ENCODE measurements at places on chromosomes 1 and 21.
A peak's percentile ranks its signal among the peaks of the same experiment; 100 is the strongest.

DNA sequence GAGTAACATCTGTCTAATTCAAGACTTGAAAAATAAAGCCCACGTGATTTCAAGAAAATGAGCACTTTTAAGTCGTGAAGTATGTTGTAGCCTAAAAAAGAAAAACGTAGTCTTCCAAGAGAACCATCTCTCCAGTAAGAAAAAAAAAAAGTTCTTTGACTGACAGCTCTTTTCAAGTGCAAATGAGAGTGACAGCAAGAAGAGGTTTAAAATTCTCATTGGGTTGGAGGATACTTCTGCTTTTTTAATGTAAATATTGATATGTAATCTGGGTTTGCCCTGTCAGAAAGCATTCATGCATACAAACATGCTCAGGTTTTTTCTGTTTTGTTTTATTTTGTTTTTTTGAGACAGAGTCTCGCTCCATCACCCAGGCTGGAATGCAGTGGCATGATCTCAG, 32.3 kb upstream of the PRDM2 start:
- DNase-seq = no peak

DNA sequence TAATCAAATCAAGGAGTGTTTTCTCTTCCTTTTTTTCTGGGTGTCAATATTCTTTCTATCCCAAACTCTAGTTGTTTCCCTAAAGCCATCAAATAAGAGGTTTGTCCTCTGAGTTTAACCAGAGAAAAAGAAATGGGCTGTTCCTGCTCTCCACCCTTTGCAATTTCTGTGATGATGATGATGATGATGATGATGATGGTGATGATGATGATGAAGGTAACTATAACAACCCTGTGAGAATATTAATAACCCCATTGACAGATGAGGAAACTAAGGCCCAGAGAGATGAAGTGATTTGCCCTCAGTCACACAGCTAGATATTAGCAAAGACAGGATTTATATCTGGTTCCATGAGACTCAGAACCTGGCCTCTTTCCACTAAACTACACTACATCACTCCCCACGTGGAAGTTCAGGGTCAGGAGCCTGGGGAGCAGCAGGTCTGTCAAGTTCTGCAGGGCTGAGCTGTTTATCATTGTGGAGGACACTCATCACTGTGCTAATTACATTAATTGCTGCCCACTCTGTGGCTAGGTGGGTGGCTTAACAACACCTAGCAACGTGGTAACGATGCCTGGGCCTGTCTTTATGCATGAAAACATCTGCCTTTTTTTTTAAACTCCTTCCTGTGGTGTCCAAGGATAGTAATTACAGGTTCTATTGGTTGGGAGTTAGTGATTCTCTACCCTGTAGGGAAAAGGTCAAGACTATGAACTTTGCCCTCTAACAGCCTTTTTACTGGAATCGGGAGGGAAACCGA, 19.0 kb upstream of the JUN start:
- DNase-seq = no peak

- DNase-seq = no peak
Measured at GRCh38 chr1:31414980-31415370, 2.0 kb downstream of the SERINC2 start.

DNA sequence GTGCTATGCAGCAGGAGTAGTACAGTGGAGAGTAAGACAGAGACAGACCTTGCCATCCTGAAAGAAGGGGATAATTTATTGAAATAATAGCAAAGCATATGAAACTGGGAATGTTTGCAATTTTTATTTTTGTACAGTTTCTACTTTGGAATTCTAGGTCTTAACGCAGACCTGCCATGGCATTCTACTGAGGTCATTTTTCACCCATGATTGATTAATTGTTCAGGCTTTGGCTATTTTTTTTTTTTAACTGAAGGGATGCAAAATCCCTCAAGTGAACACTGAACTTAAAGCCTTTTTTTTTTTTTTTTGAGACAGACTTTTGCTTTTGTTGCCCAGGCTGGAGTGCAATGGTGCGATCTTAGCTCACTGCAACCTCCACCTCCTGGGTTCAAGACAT, 27.1 kb downstream of the MTF2 start:
- no peak for DNase-seq

GRCh38 chr1:63718541-63718970, 55.3 kb upstream of the ROR1 start:
- DNase-seq = no peak

- peak; percentile 86 for DNase-seq
Measured at GRCh38 chr1:26555550-26555981, 26.0 kb downstream of the RPS6KA1 start.

DNA sequence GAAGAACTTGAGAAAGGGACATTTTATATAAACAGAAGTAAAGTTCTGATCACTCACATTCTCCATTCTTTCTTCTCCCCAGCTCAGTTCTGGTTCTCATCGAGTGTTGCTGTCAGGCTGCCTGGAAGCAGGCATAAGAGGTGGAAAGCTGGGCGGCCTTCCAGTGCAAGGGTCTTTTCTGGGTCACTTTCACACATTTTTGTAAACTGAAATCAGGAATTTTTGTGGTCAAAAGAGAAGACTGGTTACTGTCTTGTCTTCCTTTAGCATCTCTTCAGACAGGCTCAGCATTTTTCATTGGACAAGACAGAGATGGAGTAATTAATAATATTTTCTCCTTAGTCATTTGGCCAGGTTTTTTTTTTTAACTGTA, 93.7 kb downstream of the CTH start:
- no peak for DNase-seq

DNA sequence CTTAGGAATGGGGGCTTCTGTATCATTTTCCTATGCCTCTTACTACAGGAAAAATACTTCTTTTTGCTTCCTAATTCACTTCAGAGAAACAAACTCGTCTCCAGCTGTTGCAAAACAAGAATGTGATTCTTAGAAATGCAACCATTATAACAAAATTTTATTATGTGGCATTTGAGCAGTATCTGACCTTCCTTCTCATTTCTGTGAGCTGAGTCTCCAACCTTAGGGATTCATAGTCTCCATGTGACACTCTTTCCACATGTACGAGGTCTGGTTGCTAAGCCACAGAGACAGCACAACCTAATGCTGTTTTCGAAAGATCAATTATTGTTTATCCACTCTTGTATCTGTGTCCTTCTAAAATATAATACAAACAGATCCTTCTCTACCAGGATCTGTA, 75.3 kb upstream of the RGS4 start:
- no peak for DNase-seq

DNA sequence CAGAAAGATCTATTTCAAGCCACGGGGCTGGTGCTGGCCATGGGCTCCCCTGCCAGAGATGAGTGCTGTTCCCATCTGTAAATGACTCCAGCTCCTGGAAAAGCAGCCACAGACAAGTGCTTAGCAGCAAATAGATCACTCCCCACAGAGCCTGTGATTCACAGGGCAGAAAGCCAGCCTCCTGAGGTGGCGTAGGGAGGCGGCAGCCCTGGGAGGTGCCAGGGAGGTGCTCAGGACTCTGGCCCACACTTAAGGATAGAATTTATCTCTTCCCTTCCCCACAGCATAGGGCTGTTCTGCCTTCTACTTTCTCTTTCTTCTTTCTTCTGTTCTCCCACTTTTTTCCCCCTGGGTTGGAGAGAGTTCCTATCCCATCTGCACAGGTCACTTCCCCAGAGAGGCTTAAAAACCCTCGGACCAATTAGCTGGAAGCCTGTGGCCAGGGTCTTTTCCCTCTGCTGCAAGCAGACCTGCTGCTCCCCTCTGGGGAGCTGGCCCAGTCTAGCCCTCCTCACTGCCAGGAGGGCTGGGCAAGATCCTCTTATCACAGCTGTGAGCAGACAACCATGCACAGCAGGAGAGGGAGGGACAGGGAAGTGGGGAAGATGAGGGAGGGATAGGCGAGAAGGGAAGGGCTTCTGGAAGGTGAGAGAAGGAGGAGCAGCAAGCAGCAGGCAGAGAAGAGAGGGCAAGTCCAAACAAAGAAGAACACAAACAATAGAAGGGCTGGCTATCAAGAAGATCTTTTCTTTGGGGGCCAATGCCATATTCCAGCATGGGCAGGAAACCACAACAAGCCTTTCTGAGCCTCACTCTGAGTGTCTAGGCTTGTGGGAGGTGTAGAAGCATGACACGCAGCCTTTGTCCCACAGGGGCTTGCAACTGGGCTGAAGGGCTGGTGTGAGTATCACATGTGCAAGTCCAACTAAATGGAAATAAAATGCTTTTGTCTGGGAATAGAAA, 41.0 kb downstream of the KCND3 start:
- no peak for DNase-seq

DNA sequence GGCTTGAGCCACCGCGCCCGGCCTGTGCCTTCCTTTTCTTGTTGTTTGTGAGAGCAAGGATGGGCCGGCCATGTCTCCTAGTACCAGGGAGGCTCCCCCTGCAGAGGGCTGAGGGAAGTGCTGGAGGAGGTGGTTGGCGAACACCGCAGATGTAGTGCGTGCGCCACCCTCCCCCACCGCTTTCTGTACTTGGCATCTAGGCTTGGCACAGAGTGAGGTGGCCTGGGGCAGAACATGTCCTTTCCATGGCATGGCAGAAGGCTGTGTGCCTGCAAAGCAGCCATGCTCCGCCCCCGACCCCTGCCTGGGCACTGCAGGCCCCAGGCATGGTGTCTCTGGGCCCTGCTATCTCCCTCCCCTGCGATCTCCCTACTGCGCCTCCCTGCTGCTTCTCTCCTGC, 30.7 kb downstream of the ALPL start:
- DNase-seq = no peak

GRCh38 chr1:162671664-162672410, 39.6 kb downstream of the DDR2 start:
- DNase-seq = no peak

DNA sequence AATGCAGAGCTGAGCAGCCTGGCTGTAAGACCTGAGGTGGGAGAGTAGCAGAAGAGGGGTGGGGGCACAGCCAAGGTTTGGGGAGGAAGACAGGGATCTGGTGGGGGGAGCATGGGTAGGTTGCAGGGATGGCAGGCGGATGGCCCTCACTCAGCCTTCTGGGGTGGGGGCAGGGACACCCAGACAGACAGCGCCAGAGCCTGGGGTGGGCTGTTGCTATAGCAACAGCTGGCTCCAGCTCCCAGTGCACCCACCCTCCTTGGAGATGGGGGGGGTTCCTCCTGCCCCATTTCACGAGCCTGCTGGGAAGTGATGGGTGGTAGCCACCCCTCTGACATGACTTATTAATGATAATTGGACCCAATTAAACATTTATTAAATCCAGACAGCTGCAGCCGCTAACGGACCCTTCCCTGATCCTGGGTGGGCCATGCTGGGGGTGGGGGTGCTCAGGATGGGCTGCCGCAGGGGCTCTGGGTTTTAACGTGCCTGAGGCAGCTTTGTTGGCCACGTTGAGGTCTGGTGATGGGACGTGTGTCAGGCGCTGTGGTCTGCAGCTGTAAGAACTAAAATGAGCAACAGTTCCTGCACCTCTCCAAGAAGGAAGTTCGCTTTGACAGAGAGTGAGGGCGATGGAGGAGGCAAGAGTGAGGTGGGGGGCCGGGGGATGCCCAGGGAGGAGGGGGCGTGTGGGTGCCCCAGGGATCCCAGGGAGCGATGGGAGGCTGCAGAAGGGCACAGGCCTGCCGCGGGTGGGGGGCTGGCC, 19.4 kb downstream of the AGRN start:
- DNase-seq = no peak

GRCh38 chr1:65791396-65791795, 1.3 kb upstream of the PDE4B start:
- no peak for DNase-seq

- DNase-seq = no peak
Measured at GRCh38 chr1:173914366-173914871, 2.7 kb downstream of the SERPINC1 start.

GRCh38 chr1:50419192-50419906, 3.9 kb downstream of the DMRTA2 start:
- DNase-seq = no peak

DNA sequence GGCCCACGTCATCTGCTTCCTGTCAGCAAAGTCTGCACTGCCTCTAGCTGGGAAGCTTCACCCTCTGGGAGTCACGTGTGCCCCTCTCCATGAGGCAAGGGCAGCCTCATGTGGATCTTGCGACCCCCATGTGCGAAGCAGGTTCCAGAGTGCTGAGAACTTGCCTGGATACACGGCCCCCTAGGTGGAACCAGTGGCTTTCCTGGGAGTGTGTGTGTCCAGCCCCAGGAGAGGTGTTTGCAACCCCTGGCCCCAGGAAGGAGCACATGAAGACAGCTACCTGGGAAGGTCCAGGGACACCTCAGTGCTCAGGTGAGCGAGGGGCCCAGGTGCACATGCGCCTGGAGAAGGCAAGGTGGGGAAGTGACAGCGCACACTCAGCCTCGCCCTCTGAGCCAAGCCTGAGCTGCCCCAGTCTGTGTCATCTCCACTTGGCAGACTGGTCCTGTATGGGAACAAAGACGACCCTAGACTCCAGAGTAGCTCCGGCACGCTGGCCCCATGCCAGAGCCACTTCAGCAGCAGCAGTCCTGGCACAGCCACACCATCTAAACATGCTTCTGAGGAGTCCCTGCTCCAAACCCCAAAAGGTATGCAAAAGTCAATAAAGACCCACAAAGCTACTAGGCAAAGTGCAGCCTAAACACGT, 8.9 kb downstream of the LSS start:
- no peak for DNase-seq

DNA sequence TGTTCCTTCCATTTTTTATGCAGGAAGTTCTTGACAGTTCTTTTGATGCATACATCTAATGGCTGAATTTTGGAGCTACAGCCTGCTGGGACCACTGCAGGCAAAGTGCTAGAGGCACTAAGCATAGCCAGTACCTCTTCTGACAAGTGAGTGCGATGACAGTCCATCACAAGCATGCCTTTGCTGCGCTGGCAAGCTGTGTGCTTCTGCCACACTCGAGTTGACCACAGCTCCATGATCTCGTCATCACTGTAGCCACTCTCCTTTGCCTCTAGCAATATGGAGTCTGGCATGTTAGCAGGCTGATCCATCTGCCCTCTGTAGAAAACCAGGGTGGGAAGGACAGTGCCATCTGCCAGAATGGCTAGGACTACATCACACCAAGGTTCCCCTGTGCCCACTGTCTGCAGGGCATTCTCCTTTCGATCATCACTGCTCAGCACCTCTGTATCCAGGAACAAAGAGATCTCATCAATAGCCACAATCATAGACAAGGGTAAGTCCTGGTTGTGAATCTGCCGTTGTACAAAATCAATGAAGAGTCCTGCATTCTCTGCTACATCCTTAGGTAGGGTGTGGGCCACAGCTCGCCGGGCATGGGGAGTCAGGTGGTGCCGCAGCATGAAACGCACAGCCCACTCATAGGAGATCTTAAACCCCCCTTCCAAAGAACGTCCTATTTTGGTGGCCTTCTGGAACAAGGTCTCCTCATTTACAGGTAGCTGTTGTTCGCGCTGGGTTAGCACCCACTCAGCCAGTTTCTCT, 6.0 kb downstream of the PSMB4 start:
- DNase-seq = no peak

- DNase-seq = no peak
Measured at GRCh38 chr1:199082778-199083389, 444.0 kb downstream of the PTPRC start.

GRCh38 chr1:56821462-56821797, 2.2 kb upstream of the FYB2 start:
- no peak for DNase-seq

DNA sequence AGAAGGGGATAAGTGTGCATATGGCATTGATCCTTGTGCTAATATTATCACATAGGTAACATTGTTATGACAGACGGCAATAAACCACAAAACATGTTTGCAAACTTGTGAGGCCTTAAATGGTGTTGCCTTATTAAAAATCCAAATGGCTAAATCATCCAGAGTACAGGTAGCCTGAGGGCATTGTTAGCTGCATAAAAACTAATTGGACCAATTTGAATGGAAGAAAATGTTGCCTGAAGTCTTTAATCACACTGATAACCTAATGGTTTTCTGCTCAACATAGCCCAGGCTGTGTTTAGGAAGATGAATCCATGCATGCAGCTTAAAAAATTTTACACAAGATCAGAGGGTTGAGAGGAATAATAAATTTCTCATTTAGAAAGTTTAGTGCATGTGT, 19.4 kb upstream of the LRRC53 start:
- DNase-seq = no peak

GRCh38 chr1:155320661-155321617, at the start of gene RUSC1:
Gene RUSC1, plus strand, starts transcription at chr1:155320894. Its CDS starts 880 bp downstream, at chr1:155321774.
- DNase-seq = peak; percentile 51

Measured in C1 segment of cervical spinal cord (tissue), 14 donors.